ENCODE measurements at places on chromosomes 7 and 10.

DNA sequence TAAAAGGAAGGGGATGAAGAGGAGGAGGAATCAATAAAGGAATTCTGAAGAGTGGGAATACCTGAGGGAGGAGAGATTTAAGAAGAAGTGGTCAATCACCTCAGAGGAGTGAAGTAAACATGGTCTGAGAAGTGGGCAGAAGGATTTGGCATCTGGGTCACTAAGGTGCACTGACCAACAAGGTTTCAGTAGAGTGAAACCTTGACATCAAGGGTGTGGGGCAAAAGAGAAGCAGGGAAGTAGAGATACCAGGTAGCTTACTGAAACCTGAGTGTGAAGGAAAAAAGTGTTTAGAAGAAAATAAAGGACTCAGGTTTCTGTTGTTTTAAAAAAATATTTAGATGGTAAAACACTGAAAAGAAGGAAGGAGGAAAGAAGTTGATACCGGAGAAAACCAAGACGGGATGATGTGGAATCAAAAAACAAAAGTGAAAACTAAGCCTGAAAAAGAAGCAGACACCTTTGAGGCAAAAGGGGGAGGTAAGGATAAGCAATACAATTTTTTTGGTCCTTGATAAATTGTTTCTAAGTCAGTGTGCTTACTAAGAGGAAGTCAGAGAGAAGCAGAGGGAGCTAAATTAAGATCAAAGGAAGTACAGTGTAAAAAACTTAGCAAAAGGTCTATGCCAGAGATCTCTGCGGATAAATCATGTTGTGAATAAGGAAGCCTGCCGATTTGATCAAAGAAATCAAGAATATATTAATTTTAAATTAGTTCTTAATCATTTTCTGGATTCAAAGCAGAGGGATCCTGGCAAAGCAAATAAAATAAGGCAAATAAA lies 137.2 kb upstream of the GPR22 start:
- no peak for DNase-seq

- no peak for DNase-seq
These were observed 36.7 kb upstream of the BTBD16 start for GRCh38 chr10:122234416-122234815.

- no peak for DNase-seq
These were observed 5.7 kb downstream of the DEPP1 start for GRCh38 chr10:44972874-44973306.

- no peak for DNase-seq
These were observed 27.6 kb downstream of the CHCHD3 start for GRCh38 chr7:133054162-133054840.

- no peak for DNase-seq
These were observed 1.8 kb downstream of the SLK start for GRCh38 chr10:103968441-103969391.

- DNase-seq = no peak
These were observed 12.2 kb upstream of the DNAAF5 start for GRCh38 chr7:714251-714671.

GRCh38 chr10:1280466-1281404 lies 224.6 kb downstream of the WDR37 start:
- no peak for DNase-seq

GRCh38 chr10:76398043-76398710 lies 966.8 kb downstream of the LRMDA start:
- no peak for DNase-seq
